ENCODE measurements at places on chromosomes 12 and 14.

DNA sequence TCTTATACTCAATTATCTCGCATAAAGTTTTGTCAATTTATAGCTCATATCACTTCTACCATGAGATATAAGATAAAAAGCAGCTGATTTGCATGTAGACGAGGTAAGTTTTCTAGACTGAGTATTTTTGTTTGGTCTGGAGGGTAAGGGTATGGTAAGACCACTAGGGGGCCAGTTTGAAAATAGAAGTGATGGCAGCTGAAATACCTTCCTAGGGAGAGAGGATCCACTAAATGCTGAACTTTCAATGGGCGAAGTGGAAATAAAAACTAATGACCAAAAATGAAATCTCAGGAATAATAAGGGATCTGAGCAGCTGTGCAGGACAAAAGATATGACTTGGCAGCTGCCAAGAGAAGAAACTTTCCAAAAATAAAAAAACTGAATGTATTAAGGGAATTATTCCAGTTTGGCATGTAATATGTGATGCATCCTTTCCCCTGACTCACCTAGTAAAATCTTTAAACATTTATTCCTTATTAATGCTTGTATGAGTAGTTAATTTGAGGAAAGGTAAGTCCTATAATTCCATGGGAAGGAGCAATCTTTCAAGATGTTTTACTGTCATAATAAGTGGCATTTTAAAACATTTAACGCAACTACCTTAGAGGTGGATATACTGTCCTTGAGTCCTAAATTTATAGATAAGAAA lies 754.5 kb downstream of the C12orf50 start:
- no peak for DNase-seq

- DNase-seq = no peak
Measured at GRCh38 chr12:14954269-14954668, 7.1 kb downstream of the ARHGDIB start.

GRCh38 chr12:69189378-69189978 lies 49.9 kb upstream of the CPSF6 start:
- no peak for DNase-seq

- no peak for DNase-seq
Measured at GRCh38 chr14:53390008-53390407, 236.9 kb upstream of the DDHD1 start.

DNA sequence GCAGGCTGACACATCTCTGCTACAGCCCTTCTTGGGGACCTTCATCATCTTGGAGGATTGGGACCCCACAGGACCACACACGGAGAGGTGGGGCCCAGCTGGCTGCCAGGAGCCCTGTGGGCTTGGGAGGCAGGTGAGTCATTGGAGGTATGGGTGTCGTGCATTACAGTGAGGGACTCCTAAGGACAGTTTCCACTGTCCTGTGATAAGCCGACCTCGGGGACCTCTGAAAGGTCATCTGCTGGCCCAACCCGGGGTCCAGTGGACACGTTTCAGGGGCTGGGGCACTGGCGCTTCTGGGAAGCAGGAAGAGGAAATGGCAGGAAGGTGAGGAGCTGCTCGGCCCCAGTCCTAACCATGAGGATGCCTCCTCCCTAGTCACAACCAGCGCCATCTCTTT lies 238.0 kb downstream of the BCL11B start:
- no peak for DNase-seq

DNA sequence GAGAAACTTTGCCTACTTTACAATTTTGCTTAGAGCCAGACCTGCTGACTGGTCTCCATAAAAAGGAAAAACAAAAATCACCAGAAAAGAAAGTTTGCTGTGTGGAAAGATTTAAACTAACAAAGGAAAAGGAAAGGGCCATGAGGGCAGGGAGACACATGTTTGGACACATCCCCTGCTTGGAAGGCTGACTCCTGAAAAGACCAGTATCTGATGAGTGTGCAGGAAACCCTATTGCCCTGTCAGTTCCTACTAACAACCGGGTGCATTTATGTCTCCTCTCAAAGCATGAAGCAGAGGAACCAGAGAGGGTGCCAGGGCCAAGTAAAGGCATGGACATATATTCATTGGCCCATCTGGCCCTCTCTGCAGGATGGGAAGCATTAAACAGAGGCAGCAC lies 7.0 kb upstream of the STAB2 start:
- DNase-seq = no peak

DNA sequence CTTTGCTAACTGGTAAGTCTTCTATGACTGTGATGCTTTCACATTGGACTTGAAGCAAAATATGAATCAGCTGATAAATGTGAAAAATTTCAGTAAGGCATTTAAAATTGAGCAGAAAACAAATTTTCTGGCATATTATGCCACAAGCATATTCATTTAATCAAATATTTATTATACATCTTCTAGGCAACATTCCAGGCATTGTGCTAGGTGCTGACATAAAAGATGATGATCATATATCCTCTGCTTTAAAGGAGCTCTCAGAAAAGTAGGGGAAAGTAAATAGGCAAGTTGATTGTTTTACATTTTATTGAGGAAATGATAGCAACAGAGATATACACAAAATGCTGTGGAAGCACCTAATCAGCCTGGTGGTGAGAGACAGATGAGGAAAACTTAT lies 248.9 kb downstream of the SLC16A7 start:
- DNase-seq = no peak

DNA sequence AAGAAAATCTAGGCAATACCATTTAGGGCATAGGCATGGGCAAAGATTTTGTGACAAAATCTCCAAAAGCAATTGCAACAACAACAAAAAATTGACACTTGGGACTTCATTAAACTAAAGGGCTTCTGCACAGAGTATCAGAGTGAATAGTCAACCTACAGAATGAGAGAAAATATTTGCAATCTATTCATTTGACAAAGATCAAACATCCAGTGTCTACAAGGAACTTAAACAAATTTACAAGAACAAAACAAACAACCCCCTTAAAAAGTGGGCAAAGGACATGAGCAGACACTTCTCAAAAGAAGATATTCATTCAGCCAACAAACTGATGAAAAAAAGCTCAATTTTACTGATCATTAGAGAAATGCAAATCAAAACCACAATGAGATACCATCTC lies 44.1 kb upstream of the PZP start:
- DNase-seq = no peak

GRCh38 chr14:24944800-24945199 lies 105.1 kb downstream of the STXBP6 start:
- DNase-seq = no peak

DNA sequence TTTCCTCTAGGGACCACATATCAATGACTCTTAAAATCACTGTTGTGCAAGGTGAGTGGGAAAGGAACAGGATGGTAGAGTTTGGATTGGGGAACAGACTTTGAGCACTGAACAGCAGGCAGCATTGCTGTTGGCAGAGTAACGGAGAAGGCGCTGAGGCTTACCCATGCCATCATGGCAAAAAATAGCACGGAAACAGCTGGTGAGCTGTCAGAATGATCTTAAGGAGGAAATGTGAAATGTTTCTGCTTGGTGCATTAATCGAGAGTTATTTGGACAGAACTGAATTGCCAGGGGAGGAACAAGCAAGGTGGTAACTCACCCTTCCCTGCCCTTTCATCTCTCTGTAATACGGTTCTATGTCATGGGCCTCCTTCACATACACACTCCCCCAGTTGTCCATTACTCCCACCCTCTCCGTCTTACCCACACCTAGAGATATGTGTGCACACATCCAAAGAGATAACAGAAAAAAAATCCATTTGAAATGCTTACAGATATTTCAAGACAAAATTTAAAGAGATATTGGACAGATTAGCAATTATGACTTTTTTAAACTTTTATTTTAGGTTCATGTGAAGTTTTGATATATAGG lies 572.5 kb downstream of the DIO2 start:
- no peak for DNase-seq

- DNase-seq = no peak
Measured at GRCh38 chr12:14186193-14186502, 179.3 kb upstream of the ATF7IP start.
